ENCODE measurements at places on chromosomes 1 and 21. TPM values are rescaled to one million over a fixed set of nuclear protein-coding genes. Genes with fewer than 3 reads are reported as not detected.

DNA sequence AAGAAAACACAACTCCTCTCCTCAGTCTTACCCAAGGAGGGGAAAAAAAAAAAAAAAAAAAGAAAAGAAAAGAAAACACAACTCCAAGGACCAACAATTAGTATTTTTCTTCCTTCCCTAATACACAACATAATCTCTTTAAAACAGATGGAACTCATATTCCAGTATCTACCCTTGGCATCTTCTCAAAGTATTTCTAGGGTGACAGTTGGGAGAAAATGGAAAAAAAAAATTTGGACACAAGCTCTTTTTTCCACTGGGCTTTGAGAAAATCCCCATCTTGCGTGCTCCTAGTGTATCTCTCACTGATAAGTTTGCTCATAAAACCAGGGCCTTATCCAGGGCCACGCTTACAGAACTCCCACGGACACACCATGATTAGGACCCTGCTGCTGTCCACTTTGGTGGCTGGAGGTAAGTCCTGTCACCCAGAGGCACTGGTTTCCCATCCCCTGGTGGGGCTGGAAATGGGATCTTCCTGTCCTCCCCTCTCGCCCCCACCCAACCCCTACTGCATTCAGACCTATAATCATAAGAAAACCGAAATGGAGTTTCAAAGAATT is at the start of gene CELA2B:
Gene CELA2B (plus strand): TSS at position 353 of the 563 bp plus-strand sequence. CDS start 22 bp downstream, at position 375.
- no peak within 1 kb of the TSS for H3K4me3 ChIP-seq
- H3K27me3 ChIP-seq = no peaks in the 10 kb centered on the region
- no peak within 1 kb of the TSS for H3K27ac ChIP-seq

Gene UAP1
- polyA plus RNA-seq = 18.2 TPM

DNA sequence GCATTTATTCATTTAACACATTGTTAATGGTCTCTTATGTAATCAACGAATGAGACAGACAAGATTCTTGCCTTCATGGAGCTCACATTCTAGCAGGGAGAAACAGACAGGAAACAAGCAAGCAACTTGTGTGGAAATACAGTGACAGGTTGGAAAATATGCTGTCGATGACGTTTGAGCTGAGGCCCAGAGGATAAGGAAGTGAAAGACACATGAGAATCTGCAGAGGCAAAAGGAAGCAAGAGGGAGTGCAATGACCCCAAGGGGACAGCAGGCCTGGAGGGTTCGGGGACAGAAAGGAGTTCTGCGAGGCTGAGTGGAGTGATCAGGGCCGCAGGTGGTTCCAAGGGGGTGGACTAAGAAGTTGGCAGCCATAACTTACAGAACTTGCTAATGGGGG is 60.6 kb upstream of the AKT3 start:
- DNase-seq = no peak
- no peaks in the 10 kb centered on the region for H3K27me3 ChIP-seq
- H3K27ac ChIP-seq = no peak overlapping the region
- H3K4me3 ChIP-seq = no peak overlapping the region

GRCh38 chr1:52150946-52151345 is 9.1 kb downstream of the ZFYVE9 start:
- no peaks in the 10 kb centered on the region for H3K27me3 ChIP-seq
- no peaks in the 10 kb centered on the region for H3K4me1 ChIP-seq
- H3K27ac ChIP-seq = no peak overlapping the region
- H3K36me3 ChIP-seq = no peaks in the 10 kb centered on the region

GRCh38 chr21:44071359-44072104 is 35.7 kb upstream of the PWP2 start:
- peaks cover 96% of the 10 kb centered on the region for H3K36me3 ChIP-seq
- no peak overlapping the region for H3K4me3 ChIP-seq
- no peak for DNase-seq
- H3K27ac ChIP-seq = no peak overlapping the region
- no peaks in the 10 kb centered on the region for H3K27me3 ChIP-seq
- H3K4me1 ChIP-seq = no peaks in the 10 kb centered on the region

GRCh38 chr1:159935305-159935704 is 10.0 kb upstream of the TAGLN2 start:
- no peak overlapping the region for H3K4me3 ChIP-seq
- no peak overlapping the region for H3K27ac ChIP-seq
- DNase-seq = no peak
- H3K27me3 ChIP-seq = no peaks in the 10 kb centered on the region

Gene MCOLN3
- polyA plus RNA-seq = 0.07 TPM

GRCh38 chr1:17061892-17062291 is 8.1 kb upstream of the SDHB start:
- no peak for DNase-seq
- H3K27ac ChIP-seq = no peak overlapping the region
- no peak overlapping the region for H3K4me3 ChIP-seq
- H3K4me1 ChIP-seq = no peaks in the 10 kb centered on the region
- no peaks in the 10 kb centered on the region for H3K27me3 ChIP-seq
- H3K36me3 ChIP-seq = no peaks in the 10 kb centered on the region

Gene KLHDC9
- 0.43 TPM for polyA plus RNA-seq

GRCh38 chr1:206479183-206480125 is 9.2 kb downstream of the IKBKE start:
- no peaks in the 10 kb centered on the region for H3K4me1 ChIP-seq
- H3K36me3 ChIP-seq = no peaks in the 10 kb centered on the region
- DNase-seq = peak; percentile 74
- H3K27ac ChIP-seq = no peak overlapping the region

Gene WNT3A
- not detected for polyA plus RNA-seq

Gene BARHL2
- polyA plus RNA-seq = not detected

DNA sequence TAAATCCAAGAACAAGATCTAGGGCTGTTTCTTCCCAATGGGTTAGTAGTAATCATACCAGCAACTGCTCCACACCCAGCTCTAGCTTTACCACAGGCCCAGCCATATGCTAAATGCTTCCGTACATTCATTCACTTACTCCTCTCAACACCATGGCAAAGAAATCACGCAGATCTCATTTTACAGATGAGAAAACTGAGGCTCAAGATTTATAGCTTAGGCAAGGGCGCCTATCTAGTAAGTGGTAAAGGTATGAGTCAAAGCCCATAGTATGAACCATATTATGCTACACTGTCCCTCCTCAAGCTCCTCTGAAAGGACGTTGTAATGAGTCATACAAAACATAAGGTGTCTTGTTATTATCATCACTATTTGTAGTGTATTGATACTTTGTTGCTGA is 82.2 kb downstream of the NIBAN1 start:
- H3K27me3 ChIP-seq = no peaks in the 10 kb centered on the region
- no peaks in the 10 kb centered on the region for H3K4me1 ChIP-seq
- peaks cover 29% of the 10 kb centered on the region for H3K36me3 ChIP-seq
- H3K27ac ChIP-seq = peak overlapping the region; percentile 8
- no peak overlapping the region for H3K4me3 ChIP-seq

Gene MAP1LC3C
- 0.82 TPM for polyA plus RNA-seq

GRCh38 chr1:17369466-17369865 is 2.5 kb upstream of the PADI6 start:
- no peaks in the 10 kb centered on the region for H3K4me1 ChIP-seq
- H3K27ac ChIP-seq = no peak overlapping the region
- peaks cover 36% of the 10 kb centered on the region for H3K27me3 ChIP-seq
- H3K4me3 ChIP-seq = no peak overlapping the region

DNA sequence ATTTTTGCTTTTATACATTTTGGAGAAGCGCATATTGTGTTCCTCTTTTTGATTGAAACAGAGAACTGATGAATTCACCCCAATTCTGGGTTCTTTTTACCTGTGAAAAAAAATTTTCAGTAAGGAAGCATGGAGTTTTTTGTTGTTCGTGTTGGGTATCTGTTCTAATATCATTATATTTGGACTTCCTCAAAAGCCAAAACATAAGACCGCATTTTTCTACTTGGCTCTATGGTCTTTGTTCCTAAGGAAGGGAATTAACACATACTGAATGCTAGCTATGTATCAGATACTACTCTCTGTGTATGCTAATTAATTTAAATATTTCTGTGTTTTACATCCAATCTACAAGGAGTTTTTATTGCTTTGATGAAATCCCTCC is 12.9 kb downstream of the EPB41 start:
- no peaks in the 10 kb centered on the region for H3K36me3 ChIP-seq
- H3K4me1 ChIP-seq = peaks cover 25% of the 10 kb centered on the region
- no peaks in the 10 kb centered on the region for H3K27me3 ChIP-seq
- no peak overlapping the region for H3K27ac ChIP-seq

- H3K36me3 ChIP-seq = no peaks in the 10 kb centered on the region
- H3K4me3 ChIP-seq = no peak overlapping the region
- no peak for DNase-seq
- H3K27ac ChIP-seq = no peak overlapping the region
- H3K27me3 ChIP-seq = peaks cover 5% of the 10 kb centered on the region
Measured at GRCh38 chr1:206911064-206911663, 10.6 kb downstream of the FCMR start.

DNA sequence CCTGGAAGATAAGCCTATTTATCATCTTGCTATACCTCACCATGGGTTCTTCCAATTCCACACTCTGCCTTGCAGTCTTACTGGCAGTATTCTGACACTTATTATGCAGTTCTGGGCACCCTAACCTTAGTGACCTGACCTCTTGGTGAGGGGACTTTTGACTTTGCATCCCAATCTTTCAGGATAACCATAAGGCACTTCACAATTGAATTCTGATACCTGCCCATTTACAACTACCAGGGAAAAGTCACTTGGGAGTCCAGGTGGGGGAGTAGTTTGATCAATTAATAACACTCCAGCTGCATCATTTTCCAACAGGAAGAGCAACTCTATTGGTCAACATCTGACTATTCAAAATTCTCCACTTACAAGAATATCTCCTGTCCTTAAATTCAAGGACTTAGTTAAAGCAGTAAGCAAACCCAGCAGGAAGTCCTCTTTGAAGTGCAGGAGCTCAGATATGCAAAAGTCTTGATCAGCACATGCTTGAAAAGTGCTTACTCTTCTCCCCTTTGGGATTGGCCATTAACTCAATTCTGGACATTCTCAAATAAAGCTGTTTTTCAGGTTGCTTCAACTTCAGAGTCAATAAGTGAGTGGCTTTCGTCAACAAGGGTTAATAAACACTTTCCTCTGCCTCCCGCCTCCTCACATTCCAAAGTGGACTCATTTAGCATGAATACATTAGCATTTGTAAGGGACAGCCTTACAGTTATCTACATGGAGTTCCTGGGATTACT is 177.4 kb upstream of the NRIP1 start:
- H3K4me3 ChIP-seq = no peak overlapping the region
- H3K27ac ChIP-seq = no peak overlapping the region

DNA sequence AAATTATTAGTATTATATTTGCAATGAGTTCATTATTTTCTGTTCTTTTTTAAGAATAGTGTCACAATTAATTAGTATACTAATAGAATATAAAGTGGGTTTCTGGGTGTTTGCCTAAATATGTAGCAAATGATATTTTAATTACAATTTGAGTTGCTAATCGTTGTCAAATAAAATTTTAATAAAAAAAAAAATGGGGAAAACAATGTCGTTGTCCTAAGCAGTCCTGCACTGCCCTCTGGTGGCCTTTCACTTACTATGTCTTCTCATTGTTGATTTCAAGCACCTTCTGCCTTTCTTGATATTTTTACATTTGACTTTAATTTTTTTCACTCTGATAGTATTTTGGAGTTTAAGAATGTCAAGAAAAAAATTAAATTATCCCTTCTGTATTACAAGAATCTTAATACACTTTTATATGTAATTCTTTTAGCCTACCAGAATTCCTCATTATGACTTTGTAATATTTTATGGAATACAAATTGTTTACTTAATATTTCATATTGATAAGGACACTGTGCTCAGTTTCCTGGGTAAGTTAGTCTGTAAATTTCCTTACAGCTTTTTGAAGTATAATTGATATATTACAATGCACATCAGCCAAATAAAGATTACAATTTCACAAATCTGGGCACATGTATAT is 104.5 kb upstream of the FMN2 start:
- no peaks in the 10 kb centered on the region for H3K36me3 ChIP-seq
- H3K4me1 ChIP-seq = no peaks in the 10 kb centered on the region
- DNase-seq = no peak
- H3K4me3 ChIP-seq = no peak overlapping the region
- H3K27me3 ChIP-seq = peaks cover 7% of the 10 kb centered on the region
- H3K27ac ChIP-seq = no peak overlapping the region

Gene NFYC
- polyA plus RNA-seq = 52.8 TPM

Gene PTP4A2
- polyA plus RNA-seq = 290 TPM

DNA sequence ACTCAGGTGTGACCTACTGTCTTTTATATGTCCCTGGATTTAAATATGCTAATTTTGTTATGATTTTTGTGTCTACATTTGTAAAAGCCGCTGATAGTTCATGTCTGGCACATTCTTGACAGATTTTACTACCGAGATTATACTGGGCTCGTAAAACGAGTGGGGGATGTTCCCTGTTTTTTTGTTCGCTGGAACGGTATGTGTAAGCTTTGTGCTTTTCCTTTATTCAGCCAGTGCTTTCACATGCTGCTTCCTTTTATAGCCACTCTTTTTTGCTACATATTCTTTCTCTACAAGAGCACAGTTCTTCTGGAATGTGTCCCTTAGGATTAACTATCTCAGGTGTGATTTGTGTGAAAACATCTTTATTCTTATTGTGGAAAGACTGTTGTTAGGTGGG is 46.6 kb downstream of the ADARB1 start:
- no peaks in the 10 kb centered on the region for H3K27me3 ChIP-seq
- H3K4me3 ChIP-seq = no peak overlapping the region
- no peak for DNase-seq
- H3K36me3 ChIP-seq = peaks cover 9% of the 10 kb centered on the region
- no peak overlapping the region for H3K27ac ChIP-seq

Gene CR2
- 0.03 TPM for polyA plus RNA-seq

- no peak overlapping the region for H3K4me3 ChIP-seq
- H3K36me3 ChIP-seq = no peaks in the 10 kb centered on the region
- H3K27me3 ChIP-seq = no peaks in the 10 kb centered on the region
- no peak overlapping the region for H3K27ac ChIP-seq
- no peaks in the 10 kb centered on the region for H3K4me1 ChIP-seq
- DNase-seq = peak; percentile 62
Measured at GRCh38 chr1:179002552-179003345, 22.9 kb upstream of the FAM20B start.

Gene CAMSAP2
- 16.9 TPM for polyA plus RNA-seq

DNA sequence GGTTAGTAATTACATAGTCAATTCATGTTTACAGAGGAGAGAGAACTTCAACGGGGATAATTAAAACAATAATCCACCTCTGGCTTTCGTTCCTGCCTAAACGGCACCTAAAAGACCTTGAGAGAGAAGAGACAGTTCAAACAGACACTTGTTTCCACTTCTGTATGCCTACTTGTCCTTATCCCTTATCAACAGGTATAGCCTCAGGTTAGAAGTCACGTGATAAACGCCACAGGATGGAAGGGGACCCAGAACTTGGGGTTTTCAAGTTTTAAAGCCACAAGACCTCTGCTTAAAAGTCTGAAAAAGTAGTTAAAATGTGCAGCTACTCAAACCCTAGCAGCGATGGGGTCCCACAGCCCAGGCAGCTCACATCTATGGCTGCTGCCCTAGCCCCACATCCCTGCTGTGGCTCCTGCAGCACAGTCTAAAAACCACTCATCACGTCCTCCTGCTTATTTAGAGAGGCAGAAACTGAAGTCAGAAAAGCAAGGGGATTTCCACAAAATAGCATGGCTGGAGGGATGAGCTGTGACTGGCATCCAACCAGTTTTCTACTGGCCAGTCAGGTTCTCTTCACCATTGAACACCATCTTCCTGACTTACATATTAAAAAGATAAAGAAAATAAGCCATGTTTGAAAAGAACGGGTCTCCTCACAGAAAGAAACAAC is 51.2 kb upstream of the SEC16B start:
- no peaks in the 10 kb centered on the region for H3K4me1 ChIP-seq
- H3K27me3 ChIP-seq = no peaks in the 10 kb centered on the region
- H3K36me3 ChIP-seq = peaks cover 77% of the 10 kb centered on the region
- no peak for DNase-seq
- no peak overlapping the region for H3K27ac ChIP-seq
- H3K4me3 ChIP-seq = no peak overlapping the region
